ENCODE measurements at places on chromosomes 13 and 19. TPM values are rescaled to one million over a fixed set of nuclear protein-coding genes. Genes with fewer than 3 reads are reported as not detected.

DNA sequence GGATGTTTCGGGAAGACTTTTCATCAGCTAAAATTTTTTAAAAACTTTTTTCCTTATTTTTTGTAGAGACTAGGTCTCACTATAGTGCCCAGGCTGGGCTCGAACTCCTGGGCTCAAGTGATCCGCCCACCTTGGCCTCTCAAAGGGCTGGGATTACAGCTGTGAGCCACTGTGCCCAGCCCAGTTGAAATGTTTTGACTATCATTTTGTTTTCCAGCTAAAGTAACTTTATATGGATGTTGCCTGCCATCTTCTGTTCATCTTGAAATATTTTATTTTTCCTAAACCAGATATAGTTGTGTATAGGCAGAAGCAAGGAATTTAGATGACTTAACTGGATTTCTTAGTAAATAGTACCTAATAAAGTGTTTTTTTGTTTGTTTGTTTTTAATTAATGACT, 7.0 kb downstream of the CAB39L start:
- H3K4me1 ChIP-seq: no peaks in the 10 kb centered on the region
- no peak for DNase-seq
- H3K27me3 ChIP-seq: no peaks in the 10 kb centered on the region
- H3K36me3 ChIP-seq: peaks cover 10% of the 10 kb centered on the region

Gene CRTC1
- 13.5 TPM for total RNA-seq

Gene KBTBD7
- 14.9 TPM for total RNA-seq

DNA sequence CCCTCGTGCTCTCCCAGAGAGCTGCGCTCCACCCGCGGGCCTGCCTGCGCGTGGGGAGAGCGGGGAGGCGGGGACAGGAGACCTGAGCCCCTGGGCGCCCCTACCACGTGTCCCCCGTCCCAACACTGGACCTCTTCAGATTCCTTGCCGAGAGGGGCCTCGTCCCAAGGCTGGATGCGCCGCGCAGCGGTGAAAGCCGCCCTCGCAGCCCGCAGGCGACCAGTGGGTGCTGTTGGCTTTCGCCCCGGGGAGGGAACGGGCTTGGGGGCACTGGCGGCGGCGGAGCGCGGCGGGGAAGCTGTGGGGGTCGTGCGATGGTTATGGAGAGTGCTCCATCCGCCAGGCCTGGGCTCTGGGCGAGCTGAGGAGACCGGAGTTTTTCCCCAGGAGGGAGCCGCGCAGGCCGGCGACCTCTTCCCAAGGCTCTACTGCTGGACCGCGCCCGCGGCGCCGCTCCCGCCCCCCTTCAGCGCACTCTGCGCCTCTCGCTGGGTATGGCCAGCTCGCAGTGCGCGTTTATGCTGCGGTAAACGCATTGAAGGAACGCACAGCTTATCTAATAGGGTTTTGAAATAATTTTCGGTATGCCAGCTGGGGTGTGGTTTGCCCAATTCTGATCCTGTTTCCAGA, 17.2 kb upstream of the RNF17 start:
- no peak for DNase-seq
- H3K27ac ChIP-seq: no peak overlapping the region
- H3K4me3 ChIP-seq: peak overlapping the region; percentile 40
- H3K4me1 ChIP-seq: peaks cover 24% of the 10 kb centered on the region
- no peaks in the 10 kb centered on the region for H3K36me3 ChIP-seq
- H3K27me3 ChIP-seq: no peaks in the 10 kb centered on the region

DNA sequence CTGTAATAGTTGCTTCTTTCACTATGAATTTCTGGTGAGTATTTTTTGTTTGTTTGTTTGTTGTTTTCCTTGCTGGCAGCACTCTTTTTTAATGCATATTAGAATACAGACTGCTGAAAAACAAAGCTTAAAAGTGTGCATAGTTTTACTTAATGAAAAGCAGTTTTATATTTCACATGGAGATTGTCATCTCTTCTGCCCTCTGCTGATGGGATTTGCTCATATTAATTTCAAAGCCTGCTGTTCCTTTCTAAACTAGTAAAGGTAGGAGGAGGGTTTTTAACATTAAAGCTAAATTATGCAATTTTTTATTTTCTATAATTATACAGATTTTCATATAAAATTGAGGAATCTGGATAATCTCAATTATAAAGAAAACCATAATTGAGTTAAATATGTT, 692.6 kb upstream of the SLITRK1 start:
- no peaks in the 10 kb centered on the region for H3K27me3 ChIP-seq
- no peak overlapping the region for H3K4me3 ChIP-seq
- no peaks in the 10 kb centered on the region for H3K36me3 ChIP-seq
- no peak for DNase-seq
- H3K27ac ChIP-seq: no peak overlapping the region

Gene BCAM
- total RNA-seq: 64.8 TPM

DNA sequence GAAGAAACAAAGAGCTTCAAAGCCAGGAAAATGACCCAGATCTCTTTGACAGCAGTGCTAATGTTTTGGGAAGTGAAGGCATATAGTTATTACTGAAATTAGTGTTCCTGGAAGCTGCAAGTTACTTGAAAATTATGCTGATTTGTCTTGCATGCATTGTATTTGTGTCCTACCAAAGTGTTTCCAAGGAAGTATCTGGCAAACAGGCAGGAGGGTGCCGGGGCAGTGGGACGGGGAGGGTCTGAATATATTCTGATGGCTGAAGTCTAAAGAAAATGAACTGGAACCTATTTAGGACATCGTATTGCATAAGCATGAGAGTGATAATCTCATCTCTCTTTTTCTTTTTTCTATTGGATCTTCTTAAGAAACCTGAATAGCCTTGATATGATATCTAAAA, 9.0 kb downstream of the RNASEH2B start:
- H3K27ac ChIP-seq: peak overlapping the region; percentile 6
- H3K4me1 ChIP-seq: peaks cover 82% of the 10 kb centered on the region
- H3K36me3 ChIP-seq: no peaks in the 10 kb centered on the region
- H3K27me3 ChIP-seq: no peaks in the 10 kb centered on the region
- no peak overlapping the region for H3K4me3 ChIP-seq
- DNase-seq: no peak

GRCh38 chr19:19549804-19550464, 11.9 kb downstream of the CILP2 start:
- DNase-seq: no peak
- H3K36me3 ChIP-seq: no peaks in the 10 kb centered on the region
- no peak overlapping the region for H3K27ac ChIP-seq
- H3K4me3 ChIP-seq: no peak overlapping the region

All from spleen (tissue), 13 donors.